ENCODE measurements at places on chromosomes 5 and 9.

GRCh38 chr9:93317495-93318094 lies 133.7 kb downstream of the WNK2 start:
- no peak for DNase-seq

- DNase-seq, result no peak
Observed at GRCh38 chr9:95447660-95448420, 68.9 kb downstream of the PTCH1 start.

GRCh38 chr5:172642926-172643871 lies 2.1 kb downstream of the NEURL1B start:
- no peak for DNase-seq

- DNase-seq, result no peak
Observed at GRCh38 chr9:2879803-2880202, 35.9 kb upstream of the PUM3 start.

DNA sequence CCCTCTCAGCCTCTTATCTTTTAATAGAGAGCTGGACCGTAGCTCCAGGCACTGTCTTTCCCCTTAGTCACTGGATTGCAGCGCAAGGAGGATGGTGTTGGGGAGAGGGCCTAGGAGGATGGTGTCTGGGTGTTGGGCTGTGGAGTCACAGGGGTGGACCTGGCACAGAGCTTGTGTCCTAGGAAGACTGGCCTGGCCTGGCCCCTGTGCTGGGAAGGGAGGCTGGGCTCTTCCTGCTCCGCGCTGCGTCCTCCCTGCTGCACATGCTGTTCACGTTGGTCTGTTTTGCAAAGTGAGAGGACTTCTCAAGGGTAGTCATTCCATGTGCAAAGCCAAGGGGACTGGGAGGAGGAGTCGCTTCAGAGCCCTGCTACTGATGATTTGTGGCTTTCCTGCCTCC lies 123.9 kb downstream of the EHMT1 start:
- no peak for DNase-seq

GRCh38 chr5:135543001-135543484 lies 7.3 kb upstream of the NEUROG1 start:
- no peak for DNase-seq

DNA sequence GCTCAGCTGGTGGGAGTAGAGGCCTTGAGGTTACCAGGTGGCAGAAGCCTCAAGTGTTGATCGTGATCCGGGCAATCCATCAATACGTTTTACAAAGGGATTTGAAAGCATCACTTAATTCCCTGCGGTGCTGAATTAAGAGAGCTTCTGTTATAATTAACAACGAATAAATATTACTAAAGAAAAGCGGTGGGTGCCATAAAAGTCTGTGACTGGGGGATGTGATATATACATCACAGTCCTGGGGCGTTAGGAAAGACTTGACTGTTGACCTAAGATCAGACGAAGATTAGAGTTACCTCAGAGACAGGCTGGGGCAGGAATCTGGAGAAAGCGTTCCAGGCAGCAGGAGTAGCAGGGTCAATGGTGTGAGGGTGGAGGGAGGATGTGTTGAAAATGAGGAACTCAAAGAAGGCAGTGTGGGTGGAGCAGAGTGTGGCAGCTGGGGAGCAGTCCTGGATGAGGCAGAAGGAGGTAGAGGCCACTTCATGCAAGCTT lies 6.7 kb upstream of the C5orf63 start:
- DNase-seq, result no peak

DNA sequence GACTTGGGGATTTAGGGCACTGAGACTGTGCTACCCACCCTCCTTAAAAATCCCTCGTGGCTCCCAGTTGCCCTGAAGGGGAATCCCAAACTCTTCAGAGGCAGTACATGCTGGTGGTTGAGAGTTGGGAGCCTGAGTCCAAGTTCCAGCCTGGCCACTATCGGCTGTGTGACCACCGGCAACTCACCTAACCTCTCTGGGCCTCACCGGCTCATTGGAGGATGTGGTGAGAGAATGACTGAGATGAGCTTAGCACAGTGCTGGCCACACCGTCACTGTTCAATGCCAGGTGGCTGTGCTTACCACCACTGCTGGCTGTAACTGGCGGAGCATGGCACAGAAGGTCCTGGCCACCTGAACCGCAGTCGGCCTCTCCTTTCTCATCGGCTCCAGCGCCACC lies 200.2 kb downstream of the C9orf50 start:
- DNase-seq, result no peak

DNA sequence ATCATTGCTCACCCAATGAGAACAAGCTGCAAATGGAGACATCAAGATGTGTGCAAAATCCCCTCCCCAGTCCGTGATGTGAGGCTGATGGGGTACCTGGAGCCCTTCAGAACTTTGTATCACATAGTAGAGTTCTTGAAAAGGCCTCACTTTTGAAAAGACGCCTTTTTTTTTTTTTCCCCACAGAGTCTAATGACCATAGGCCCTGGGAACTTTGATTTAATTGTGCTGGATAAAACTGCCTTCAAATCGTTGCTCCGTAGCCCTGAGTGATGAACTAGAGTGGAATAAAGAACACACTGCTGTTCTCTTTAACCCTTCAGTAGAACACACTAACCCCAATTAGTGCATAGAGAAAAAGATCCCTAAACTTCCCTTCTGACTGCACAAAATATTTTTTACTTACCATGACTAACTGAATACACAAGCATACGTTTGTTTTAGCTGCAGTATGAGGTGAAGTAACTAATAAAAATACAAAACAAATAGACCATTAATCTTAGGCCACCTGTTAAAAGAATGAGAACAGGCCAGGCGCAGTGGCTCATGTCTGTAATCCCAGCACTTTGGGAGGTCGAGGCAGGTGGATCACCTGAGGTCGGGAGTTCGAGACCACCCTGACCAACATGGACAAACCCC lies 15.1 kb downstream of the PSAT1 start:
- no peak for DNase-seq

Data from stimulated activated CD8-positive, alpha-beta memory T cell treated with anti-CD3 and anti-CD28 coated beads, Interleukin-15, amount 100 ng/mL, for 4 hours (primary cell).